ENCODE measurements at places on chromosomes 13 and 19. TPM values are rescaled to one million over a fixed set of nuclear protein-coding genes. Genes with fewer than 3 reads are reported as not detected.

The SIGLEC12 gene
- total RNA-seq = not detected

The ZNF700 gene
- total RNA-seq = 13.5 TPM

The CERS1 gene
- 21.2 TPM for total RNA-seq

The TTC9B gene
- total RNA-seq = 37.5 TPM

Data from frontal cortex (tissue), 4 donors.